ENCODE measurements at places on chromosomes 1 and 21.

DNA sequence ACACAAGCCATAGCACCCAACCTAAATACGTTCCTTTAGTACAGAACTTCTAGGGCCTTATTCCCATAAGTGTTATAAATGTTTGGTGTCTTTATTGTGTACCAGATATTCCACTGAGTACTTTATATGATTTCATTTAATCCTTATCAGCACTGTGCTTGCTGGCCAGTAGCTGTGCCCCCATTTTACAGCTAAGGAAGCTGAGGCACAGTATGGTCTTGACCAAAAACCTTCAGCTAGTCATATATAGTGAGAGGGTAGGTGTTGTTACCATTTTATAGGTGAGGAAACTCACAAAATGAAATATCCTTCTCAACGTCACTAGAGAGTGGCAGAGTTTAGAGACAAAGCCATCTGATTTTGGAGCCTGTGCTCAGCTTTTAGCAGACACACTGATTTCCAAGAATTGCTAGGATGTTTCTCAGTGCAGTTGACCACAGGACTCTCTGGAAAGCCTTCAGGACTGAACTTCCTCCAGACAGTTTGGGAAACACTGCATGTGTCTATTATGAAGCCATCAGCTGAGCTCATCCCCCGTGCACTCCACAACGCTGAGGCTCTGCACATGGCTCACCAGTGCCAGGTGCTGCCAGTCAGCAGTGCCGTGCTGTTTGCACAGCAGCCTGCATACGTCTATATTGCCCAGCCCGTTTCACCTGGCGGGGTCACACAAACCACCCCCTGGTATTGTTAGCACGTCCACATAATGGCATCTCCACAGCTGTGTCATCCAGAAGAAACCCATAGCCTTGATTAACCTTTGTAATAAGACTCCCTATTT lies 15.4 kb downstream of the NPPA start:
- no peak for DNase-seq

GRCh38 chr1:112557385-112557784 lies 48.6 kb downstream of the WNT2B start:
- no peak for DNase-seq

DNA sequence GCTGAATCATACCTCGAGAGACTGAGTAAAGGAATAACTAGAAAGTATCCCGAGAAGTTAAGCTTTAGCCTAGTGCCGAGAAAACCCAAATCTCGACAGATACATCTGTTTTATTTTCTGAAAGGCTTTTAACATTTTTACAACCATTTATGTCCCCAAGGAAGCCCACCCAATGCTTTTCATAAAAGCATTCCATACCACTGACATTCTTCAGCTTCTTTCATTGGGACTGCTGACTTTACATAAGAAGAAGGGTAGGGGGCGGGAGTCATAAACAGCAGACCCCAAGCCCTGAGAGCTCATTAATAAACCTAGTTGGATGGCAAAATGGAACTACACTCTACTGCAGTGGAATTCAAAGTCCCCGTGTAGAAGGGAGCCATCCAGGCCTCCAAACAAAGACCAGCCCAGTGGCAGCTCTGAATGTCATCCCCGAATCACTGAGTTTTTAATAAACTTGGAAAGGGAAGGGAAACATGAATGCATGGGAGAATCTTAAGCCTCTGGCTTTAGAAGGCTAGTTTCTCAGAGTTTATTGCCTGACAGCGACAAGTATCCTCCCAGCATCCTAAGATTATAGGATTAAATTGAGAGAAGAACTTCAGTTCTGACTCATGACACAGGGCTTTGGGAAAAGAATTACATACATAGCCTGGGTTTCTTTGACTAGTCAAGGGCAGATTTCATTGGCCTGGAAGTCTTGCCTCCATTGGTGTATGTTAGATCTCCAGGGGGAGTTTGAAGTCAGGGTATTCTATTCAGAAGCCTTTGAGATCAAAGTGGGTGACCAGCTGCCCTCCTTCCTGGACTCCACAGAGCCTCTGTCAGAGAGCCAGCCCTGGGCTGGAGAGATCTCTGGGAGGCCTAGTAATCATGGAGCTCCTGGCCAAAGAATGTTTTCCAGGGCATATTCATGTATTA lies 3.7 kb downstream of the ATF3 start:
- DNase-seq = no peak

DNA sequence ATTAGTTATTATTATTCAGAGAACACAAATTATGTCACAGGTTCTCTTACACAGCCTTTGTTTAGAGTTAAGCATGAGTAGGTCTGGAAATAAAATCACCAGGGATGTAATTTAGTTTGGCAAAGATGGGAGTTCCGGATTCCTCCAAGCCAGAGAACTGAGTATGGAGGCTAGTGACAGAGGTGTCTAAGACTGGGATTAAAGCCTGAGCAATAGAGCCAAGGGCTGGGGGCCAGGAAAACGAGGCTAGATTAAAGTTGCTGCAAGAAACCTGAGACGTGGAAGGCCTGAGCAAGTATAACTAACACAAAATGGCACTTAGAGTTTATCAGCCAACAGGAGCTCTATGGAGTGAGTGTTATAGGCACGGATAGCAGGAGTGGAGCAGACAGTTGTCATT lies 381.6 kb downstream of the SRGAP2C start:
- no peak for DNase-seq

DNA sequence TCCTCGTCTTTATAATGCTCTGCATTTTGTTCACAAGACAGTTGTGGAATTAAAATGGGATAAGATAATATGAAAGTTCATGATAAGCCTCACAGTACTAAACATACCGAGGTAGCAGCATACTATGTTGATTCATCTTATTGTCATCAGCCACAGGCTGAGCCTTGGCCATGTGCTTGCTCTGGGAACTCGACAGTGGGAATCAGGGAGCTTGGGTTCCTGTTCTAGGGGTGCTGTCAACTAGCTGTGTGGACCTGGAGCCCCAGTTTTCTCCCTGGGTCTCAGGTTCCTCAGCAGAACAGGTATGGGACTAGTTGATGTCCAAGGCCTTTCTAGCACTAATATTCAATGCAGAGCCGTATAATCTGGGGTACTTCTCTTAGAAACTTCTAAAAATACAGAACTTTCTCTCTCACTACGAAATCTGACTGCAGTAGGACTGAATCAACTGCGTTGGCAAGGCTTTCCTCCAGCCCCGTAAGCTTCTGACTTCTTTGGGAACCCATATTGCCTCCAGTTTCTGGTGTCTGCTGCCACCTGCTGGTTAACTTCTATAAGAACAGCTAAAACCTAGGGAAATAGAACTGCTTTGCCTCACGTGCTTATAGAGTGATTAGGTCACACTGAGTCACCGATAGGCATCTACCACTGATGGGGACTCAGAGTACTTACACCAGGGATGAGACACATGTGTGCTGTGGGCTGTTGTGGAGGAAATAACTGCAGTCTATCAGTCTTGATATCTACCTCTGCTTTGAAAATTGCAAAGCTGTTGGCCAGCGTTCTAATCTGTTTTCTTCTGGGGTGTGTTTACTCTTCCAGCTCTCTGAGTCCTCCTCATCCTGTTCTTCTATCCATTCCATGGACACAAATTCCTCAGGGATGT lies 110.9 kb downstream of the RGL1 start:
- DNase-seq = no peak
